ENCODE measurements at places on chromosomes 5 and 9.

DNA sequence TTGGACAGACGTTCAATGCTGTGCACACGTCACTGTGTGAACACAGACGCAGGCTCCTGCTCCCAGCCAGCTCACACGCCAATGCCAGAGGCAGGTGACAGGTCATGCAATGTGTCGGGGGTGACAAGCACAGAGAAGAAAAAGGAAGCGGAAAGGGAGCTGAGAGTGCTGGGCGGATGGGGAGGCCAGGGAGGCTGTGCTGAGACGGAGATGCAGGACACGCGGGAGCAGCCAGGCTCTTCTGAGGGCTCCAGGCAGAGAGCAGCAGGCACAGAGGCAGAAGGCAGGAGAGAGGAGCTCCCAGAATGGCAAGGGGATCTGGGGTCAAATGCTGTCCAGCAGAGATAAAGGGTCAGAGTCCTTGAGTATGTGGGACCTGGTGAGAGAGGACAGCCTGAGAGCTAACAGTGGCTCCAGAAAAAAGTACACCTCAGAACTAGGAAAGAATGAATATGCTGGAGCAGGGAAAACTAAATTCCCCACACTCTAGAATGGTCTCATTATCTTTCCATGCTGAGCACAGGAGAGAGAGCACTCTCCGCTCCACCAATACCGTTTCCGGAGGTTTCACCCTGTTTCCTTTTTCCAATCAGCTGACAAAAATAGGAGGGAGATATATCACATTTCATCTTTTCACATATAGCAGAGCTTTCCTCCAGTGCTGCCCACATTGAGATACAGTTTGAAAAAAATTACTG, 32.8 kb upstream of the NSMF start:
- no peak for DNase-seq

DNA sequence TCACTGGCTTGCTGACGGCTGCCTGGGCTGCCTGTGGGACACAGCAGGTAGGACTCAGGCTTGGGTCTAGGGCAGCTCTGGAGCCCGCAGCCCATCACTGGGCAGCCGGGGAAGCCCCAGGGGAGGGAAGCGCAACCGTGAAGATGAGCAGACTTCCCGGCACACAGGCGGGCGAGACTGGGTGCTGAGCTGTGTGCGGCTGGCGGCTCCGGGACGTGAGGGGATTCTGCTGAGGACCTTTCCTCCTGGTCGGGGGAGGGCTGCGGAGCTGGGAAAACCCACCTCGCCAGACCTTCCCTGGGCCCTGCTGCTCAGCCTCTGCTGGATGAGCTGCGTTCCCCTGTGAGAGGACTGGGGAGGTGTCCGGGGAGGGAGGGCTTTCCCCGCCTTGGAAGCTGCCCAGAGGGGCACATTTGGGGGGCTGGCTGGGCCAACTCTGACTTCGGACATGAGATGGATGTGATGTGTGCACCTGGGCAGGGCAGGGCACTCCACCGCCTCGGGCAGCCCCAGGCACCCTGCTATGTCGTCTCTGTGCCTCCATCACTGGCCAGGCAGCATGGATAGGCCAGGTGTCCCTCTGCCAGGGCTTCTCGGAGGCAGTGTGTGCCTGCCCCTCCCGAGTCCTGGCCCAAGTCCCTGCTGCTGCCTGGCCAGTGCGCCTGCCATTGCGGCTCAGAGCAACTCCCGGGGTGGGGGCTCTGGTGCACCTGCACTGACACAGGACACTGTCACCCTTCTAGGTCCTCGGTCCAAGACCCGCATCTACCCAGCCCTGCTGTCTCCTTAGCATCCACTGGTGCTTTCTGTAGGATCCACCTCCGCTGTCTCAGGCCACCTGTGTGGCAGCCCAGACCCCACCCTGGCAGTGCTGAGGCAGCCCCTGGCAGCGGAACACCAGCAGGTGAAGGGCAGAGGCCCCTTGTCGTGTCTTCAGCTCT, 66.4 kb downstream of the COL5A1 start:
- DNase-seq = no peak

GRCh38 chr9:71349218-71349617, 227.8 kb upstream of the TRPM3 start:
- no peak for DNase-seq

DNA sequence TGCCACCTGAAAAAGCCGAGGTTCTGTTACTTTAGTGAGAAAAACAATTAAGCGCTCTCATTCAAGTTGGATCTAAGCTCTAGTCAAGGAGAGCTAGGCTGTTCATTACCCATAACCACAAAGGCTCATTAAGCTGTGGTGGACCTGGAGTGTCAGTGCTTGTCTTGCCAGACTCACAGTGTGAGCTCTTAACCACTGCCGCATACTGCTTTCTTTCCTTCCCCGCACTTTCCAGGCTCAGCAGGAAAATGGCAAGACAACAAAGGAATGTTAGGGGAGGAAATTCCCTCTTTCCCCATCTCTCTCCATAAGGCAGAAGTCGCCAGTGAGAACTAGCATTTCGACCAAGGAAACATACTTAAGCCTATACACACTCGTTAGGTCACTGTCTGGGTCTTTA, 467.3 kb downstream of the ENC1 start:
- DNase-seq = no peak

DNA sequence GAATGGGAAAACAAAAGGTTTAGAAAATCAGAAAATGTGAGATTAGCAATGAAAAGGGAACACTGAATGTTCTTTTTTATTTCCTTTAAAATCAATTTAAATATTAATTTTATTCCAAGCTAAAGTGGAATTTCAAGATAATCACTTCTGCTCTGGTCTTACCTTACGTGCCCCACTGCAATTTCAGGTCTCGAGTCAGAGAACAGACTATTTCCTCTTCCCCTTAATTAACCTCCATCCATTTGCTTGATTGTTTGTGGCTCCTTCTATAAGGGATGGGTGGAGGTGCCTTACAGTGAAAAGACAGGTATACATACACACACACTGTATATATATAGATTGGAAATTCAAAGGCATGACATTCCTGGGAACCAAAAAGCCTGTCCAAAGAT, 137.1 kb downstream of the SUSD1 start:
- no peak for DNase-seq

DNA sequence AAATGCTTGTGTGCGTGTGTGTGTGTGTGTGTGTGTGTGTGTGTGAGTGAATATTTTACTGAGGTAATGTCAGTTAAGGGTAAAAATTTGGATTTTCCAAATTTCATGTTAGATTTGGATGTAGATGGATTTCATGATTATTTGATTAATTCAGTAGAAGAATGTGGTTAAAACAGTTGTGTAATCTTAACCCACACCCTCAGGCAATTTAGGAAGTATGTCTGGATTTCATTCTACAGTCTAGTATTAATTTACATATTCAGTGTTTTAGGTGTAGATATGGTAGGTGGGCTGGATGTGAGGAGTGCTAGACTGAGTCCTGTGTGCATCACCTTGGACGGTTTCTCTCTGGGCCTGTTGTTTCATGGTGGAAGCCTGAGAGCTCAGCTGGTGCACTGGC, 99.1 kb upstream of the CKMT2 start:
- no peak for DNase-seq

DNA sequence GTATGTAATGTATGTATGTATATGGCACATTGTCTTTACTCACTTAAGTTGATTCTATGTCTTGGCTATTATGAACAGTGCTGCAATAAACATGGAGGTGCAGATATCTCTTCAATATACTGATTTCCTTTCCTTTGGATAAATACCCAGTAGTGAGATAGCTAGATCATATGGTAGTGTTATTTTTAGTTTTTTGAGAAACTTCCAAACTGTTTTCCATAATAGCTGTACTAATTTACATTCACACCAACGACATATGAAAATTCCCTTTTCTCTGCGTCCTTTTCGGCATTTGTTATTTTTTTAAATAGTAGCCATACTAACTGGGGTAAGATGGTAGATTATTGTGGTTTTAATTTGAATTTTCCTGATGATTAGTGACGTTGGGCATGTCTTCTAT, 445.6 kb downstream of the NFIB start:
- DNase-seq = no peak

- DNase-seq = no peak
Measured at GRCh38 chr5:14442536-14442935, 139.1 kb upstream of the OTULINL start.

- no peak for DNase-seq
Measured at GRCh38 chr9:91644433-91644832, 220.8 kb upstream of the NFIL3 start.

GRCh38 chr5:168316139-168316578, 24.7 kb downstream of the WWC1 start:
- no peak for DNase-seq

GRCh38 chr9:7561527-7562080, 238.0 kb downstream of the DMAC1 start:
- no peak for DNase-seq

GRCh38 chr5:43063721-43064171, 23.6 kb upstream of the ANXA2R start:
- DNase-seq = no peak

DNA sequence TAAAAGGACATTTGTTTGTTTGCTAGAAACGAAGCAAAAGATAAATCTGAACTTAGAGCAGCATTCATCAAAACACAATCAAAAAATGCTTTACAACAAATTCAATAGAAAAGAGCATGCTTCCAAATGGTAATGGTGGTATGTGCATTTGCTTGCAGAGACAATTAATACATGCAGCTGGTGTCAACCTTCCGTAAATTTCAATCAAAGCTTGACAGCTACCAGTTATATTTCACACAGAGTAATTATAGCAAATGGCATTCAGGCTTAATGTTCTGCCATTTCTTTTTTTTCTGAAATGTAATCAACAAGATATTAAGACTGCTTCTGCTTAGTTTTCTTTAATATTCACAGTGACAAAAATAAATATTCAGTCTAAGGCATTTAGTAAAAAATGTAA, 90.6 kb downstream of the AUH start:
- DNase-seq = no peak

- no peak for DNase-seq
Measured at GRCh38 chr9:119165131-119165530, 204.1 kb downstream of the BRINP1 start.

GRCh38 chr9:114284316-114285060, 38.4 kb upstream of the ORM1 start:
- no peak for DNase-seq

Data from NCI-H1694 treated with DMSO at 0.1 percent for 48 hours (cell line).